Neural crest cell (in vitro differentiated cells): ENCODE measurements at places on chromosomes 13 and 19. TPM values are rescaled to one million over a fixed set of nuclear protein-coding genes. Genes with fewer than 3 reads are reported as not detected.

Gene ERVK3-1
- total RNA-seq: 46.4 and 47.6 TPM in 2 replicates

Gene INAFM1
- 10.2 and 10.6 TPM in 2 replicates for total RNA-seq

DNA sequence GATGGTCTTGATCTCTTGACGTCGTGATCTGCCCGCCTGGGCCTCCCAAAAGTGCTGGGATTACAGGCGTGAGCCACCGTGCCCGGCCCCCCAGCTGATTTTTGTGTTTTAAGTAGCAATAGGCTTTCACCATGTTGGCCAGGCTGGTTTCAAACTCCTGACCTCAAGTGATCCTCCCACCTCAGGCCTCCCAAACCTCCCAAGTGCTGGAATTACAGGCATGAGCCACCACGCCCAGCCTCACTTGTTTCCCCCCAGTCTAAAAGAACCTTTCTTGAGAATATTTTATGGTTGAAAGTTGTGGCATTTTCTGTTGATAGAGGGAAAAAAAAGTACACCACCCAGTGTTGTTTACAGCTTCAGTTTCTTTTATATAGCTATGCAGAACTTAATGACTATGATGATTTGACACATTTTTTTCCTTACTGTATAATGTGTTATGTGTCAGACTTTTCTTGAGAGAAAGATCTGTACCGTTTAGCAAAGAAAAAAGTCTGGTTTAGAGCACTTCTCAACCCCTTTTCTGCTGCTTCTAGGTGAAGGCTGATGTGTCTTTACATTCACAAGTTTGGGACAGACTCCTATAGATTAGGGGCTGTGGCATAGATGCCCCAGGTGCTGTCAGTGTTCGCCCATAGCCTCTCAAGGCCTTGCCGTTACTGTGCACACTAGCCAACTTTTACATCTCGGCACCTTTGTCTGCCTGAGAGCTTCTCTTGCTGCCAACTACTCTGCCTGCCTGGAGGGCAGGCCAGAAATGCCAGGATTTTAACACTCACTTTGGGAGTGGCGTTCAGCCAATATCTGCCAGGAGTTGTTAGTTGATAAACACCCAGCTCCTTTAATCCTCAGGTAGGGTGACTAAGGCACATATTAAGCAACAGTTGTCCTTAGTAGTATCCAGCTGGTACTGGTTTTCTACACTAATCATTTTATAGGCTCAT is 33.0 kb downstream of the KCTD4 start:
- no peak for DNase-seq

DNA sequence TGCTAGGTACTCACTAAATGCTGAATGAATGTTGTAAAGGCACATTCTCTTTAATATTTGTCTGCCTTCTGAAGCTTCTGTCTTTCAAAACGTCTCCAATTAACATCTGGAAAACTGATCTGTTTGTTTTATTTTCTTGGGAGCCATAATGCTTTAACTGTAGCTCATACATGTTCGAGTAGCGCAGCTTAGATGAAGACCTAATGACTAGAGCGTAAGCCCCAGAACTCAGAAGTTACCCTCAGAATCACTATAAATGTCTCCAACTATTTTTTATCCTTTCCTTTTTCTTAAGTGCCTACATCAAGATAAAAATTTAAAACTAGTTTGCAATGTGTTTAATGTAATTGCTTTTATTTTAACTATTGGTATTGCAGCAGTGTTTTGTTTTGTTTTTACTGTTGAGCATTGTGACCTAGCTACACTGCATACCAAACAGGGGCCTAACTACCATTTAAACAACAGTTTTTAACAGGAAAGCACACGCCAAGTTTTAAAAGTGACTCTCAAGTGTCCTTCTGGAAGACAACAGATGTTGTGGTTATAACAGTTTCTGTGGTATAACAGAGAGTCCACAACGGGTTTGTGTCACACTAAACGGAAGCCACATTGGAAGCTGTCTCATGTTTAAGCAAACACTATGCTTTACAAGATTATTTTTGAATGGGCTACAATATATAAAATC is 42.0 kb downstream of the MRPL57 start:
- no peak for DNase-seq

Gene CIC
- 91.6 and 93.4 TPM in 2 replicates for total RNA-seq

Gene ZNF681
- total RNA-seq: 9.4 and 11.5 TPM in 2 replicates

- DNase-seq: no peak
Observed at GRCh38 chr13:21672287-21672680, 1.4 kb downstream of the FGF9 start.

Gene CGB2
- not detected in 2 replicates for total RNA-seq

DNA sequence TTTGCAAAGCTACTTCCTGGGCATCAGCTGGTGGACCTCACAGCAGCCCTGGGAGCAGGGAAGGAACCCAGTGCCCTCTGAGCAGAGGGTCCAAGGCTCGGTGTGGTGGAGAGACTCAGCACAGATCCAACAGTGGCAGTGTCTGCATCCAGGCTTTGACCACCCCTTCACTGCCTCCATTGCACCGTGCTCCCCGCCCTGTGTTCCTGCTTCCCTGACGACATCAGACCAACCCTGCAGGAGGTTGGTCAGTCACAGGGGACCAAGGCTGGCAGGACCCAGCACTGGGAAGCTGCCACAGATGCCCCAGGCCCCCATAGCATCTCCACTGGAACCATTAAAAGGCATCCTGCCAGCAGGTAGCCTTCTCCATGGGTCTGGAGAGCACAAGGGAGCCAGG is 7.8 kb upstream of the VSTM2B start:
- no peak for DNase-seq

DNA sequence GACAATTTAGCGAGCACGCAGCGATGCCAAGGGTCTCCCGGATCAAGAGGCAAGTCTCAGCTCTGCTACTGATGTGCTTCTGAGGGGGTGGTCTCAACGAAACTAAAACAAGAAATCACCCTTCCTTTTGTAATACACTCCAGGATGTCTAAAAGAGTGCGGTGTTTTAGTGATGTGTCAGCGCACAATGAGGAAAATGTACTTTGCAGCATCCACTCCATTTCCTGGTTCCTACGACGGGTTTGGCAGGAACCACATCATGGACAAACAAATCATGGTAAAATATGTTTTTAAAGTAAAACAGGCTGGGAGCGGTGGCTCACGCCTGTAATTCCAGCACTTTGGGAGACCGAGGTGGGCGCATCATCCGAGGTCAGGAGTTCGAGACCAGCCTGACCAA is 154.0 kb upstream of the TSC22D1 start:
- DNase-seq: no peak

DNA sequence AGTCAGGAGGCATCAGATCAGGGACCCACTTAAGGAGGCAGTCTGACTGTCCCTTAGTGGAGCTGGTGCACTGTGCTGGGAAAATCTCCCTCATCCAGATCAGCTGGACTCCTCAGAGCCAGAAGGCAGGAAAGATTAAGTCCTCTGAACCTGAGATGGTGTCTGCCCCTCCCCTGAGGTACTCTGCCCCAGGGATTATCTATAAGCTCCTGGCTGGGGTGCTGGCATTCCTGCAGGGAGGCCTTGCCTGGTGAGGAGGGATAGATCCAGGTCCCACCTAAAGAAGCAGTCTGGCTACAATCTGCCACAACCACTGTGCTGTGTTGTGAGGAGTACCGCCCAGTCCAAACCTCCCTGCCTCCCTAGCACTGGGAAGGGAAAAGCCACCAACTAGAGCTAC is 81.2 kb downstream of the NHLRC3 start:
- DNase-seq: no peak

DNA sequence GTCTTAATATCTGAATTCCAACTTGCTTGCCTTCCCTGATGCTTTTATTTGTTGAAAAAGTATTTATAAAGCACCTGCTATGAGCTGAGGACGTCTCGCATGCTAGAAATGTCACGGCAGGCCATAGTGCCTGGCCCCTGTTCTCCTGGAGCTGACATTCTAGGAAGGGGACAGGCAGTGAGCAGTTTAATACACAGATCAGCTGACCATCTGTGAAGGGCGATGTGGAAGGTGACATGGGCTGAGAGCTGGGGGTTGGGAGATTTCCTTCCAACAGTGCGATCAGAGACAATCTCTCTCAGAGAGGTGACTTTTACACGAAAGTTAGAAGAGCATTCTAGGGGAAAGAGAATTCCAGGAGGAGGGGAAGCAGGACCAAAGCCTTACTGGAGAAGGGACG is 153.2 kb downstream of the ZNF536 start:
- no peak for DNase-seq

- no peak for DNase-seq
Observed at GRCh38 chr19:35730326-35730725, 11.9 kb downstream of the IGFLR1 start.

DNA sequence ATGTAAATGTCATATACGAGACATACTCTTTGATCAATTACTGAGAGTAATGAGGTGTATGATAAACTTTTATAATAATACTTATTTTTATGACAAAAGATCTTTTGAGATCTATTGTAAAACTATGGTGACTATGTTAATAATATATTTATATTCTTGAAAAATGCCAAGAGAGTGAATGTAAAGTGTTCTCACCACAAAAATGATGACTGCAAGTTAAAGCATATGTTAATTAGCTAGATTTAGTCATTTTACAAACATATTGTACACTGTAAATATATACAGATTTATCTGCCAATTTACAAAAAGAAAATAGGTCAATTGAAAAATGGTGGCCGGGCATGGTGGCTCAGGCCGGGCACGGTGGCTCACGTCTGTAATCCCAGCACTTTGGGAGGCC is 81.0 kb downstream of the GPC6 start:
- no peak for DNase-seq

DNA sequence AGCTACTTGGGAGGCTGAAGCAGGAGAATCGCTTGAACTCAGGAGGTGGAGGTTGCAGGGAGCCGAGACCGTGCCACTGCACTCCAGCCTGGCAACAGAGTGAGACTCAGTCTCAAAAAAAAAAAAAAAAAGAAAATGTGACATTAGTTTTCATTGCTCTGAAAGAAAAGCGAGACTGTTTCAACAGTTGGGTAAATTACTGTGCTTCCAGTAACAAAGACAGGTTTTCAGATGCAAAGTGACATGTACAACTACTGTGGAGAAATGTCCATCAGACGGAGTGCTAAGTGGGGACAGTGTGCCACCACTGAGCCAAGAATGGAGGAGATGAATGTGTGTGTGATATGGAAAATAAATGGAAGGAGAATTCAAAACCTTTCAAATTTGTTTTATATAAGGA is 24.2 kb upstream of the SLC15A1 start:
- no peak for DNase-seq

GRCh38 chr19:12786141-12786870 is 5.0 kb upstream of the JUNB start:
- no peak for DNase-seq
